ENCODE measurements at places on chromosomes 2 and 18. TPM values are rescaled to one million over a fixed set of nuclear protein-coding genes. Genes with fewer than 3 reads are reported as not detected.

RIT2 gene
- polyA plus RNA-seq = not detected

KCNK3 gene
- polyA plus RNA-seq = 1.5 TPM

CEBPZOS gene
- polyA plus RNA-seq = 34.3 TPM

CDKL4 gene
- polyA plus RNA-seq = 0.32 TPM

WIPF1 gene
- polyA plus RNA-seq = 39.0 TPM

PHLPP1 gene
- 11.6 TPM for polyA plus RNA-seq

ZBTB7C gene
- 5.8 TPM for polyA plus RNA-seq

DNA sequence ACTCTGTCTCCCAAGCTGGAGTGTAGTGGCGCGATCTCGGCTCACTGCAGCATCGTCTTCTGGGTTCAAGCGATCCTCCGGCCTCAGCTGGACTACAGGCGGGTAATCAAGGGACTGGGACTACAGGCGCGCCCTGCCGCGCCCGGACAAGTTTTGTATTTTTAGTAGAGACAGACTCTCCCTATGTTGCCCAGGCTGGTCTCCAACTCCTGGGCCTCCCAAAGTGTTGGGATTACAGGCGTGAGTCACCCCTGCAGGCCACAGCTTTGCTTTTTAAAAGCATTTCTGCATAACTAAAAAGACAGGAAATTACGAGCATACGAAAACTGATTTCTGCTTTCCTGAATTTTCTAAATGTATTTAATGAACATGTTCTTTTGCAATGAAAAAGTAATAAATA lies 916 bp upstream of the OSBPL1A start:
- no peak for DNase-seq

- DNase-seq = no peak
Observed at GRCh38 chr2:68662466-68662865, 19.1 kb downstream of the PROKR1 start.

GRCh38 chr2:11270891-11271290 lies 73.5 kb downstream of the ROCK2 start:
- no peak for DNase-seq

DNA sequence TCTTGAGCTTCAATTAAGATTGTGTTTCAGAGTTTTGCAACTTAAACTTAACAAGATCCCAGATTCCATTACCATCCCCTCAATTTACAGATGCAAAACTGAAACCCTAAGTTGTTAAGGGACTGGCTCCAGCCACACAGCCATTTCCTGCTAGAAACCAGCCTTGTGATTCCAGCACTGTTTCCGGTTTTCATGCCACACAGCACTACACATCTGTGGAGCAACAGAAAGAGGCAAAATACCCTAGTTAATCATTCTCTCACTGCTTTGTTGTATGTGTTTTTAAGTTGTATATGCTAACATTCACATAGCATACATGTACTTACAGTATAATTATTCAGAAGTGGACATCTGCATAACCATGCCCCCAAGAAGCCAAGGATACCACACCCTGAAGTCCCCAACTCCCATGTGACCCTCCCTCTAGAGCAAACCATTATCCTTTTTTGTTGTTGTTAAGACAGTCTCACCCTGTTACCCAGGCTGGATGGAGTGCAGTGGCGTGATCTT lies 87.4 kb downstream of the MYO5B start:
- no peak for DNase-seq

GRCh38 chr2:98281607-98282006 lies 64.6 kb upstream of the CNGA3 start:
- no peak for DNase-seq

DNA sequence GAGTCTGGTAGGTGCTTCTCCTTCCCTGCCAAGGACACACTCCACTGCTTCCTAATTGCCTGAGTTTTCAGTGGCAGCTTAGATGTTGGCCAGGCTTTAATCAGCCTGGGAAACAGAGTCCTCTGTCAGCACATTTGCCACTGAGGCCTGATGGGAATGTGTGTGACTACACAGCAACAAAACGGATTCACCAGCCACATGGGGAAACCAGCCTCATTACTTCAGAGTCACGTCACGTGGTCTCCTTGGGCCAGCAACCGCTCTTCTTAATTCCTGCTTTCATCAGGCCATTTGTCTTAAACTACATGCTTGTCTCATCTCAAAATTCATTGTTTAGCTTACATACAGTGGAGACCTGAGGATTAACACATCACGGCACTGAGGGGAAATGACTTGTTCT lies 93.9 kb upstream of the LTBP1 start:
- no peak for DNase-seq

GRCh38 chr2:235908826-235909225 lies 259.4 kb downstream of the GBX2 start:
- DNase-seq = no peak

DNA sequence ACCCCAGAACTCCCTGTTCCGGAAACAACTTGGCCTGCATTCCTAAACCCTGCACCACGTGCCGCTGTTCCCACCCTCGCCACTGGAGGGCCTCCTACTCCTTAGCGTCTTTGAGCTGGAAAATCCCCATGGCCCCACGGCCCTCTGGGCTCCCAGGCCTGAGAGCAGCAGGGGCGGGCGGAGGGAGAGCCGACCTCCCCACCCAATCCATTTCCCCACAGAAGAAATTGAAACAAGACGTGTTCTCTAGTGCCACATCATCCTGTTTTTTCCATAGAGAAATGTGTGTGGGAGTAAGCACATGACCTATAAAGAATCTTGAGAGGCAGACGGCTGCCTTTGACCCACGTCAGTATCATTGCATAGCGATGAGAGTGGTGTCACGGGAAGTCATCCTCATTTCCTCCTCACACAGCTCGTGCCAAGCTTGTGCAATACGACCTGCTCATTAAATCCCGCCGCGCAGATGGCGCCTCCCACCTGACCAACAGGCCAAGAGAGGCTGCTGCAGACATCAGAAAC lies 79.2 kb downstream of the LAMA1 start:
- DNase-seq = peak; percentile 88

- no peak for DNase-seq
Observed at GRCh38 chr2:18077231-18077630, 198.8 kb downstream of the KCNS3 start.

DNA sequence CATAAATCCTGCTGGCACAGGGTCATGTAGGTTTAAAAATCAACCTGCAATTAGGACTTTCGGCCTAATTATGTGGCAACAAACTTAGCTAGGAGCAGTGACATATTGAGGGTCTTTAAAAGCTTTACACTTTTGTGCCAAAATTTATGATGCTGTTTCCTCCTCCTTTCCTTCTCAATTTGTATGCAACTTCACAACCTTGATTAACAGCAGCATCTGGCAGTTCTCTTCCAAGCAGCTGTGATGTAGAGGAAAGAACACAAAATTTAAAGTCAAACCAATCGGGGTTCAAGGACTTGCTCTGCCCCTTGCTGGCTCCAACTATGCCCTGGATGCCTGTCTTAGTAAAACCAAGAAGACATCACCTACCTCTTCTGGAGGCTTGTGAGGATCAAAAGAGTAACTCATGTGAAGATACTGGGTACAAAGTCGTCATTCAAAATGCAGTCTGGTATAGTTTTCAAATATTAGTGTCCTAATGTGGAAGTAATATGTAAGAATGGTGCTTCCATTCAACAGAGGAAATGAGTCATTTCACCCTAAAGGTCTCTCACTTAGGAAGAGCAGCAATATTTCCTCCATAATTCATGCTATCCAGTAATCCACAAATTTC lies 94.7 kb downstream of the ANKRD44 start:
- no peak for DNase-seq

GRCh38 chr2:88053934-88054781 lies 1.4 kb downstream of the KRCC1 start:
- no peak for DNase-seq

DNA sequence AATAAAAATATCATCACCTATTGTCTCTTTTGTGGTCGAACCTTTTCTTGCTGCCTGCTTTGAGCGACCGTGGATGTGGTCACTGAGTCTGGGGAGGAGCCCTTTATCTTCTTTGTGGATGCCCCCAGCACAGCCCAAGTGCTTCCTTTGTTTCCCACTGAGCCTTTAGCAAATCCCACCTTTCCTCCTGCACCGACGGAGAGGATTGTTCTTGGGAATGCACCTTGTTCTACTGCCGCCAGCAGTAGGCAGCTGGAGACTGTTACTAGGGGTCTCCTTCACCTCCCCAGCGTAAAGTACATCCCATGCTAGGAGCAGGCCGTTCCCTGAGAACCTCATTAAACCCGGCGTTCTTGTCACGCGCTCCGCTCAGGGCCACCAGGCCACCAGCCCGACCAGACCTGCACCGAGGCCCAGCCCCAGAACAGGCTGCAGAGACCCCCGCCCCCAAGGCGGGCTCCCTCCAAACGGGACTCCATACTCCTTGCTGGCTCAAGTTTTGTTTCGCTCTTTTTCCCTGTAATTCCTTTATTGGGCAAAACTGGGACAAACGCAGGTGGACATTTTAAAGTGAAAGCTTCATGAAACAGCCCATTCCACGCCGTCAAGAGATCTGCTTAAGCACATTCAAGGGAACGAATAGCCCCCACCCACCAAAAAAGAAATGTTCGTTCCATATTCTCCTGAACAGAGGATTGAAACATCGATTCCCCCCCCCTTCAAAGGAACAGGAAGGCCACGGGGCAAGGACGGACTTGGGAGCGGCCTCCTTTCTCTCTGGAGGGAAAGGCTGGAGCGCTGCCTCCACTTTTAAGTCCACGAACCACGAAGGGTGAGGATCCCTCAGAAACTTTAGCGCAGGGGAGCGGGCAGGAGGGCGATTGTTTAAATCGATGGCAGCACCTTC lies 1.1 kb upstream of the MAT2A start:
- peak; percentile 55 for DNase-seq

- DNase-seq = no peak
Observed at GRCh38 chr2:200125444-200126284, 170.3 kb downstream of the MAIP1 start.

DNA sequence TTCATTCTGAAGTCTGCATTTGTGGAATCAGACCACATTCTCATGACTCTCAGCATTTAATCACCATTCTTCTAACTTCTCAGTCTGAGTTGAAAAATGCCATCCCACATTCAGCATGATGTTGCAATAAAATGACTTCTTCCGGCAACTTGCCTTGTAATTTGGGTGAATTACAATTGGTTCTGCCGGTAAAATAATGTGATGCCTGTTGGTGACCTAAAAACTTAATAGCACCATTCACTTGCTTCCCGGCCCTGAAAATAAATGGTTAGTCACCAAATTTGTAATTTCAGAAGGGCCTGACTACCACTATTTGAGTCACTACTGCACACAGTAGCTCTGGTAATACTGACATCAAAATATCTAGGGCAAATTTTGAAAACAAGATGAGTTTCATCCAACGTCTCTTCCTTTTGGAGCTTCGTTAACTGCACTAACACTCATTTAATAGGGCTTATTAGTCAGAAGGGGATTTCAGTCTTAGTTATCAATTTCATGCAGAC lies 637.1 kb upstream of the CHAC2 start:
- DNase-seq = no peak

DNA sequence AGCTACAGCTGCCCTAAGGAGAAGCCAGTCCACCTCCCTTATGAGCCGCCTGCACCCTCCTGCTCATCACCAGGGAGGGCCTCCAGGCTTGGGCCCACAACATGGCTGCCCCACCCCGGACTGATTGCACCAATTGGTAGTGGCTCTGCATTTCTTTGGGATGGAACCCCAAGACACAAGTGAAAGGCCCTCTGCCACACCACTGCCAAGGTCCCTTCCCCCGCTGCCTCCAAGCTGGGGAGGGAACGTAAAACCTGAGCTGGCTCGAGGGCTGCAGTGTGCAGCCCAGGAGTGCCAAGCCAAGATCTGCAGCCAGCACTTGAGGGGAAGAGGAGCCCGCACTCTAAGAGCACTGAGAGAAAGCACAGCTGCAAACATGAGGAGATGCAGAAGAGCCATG lies 97.3 kb downstream of the EFEMP1 start:
- no peak for DNase-seq
